ENCODE measurements at places on chromosomes 7 and 10. TPM values are rescaled to one million over a fixed set of nuclear protein-coding genes. Genes with fewer than 3 reads are reported as not detected.

Gene WNT8B
- 3.8 TPM for total RNA-seq

- no peak for DNase-seq
- no peaks in the 10 kb centered on the region for H3K27me3 ChIP-seq
- peaks cover 16% of the 10 kb centered on the region for H3K4me1 ChIP-seq
- H3K4me3 ChIP-seq, result no peak overlapping the region
- no peak overlapping the region for H3K27ac ChIP-seq
- no peaks in the 10 kb centered on the region for H3K36me3 ChIP-seq
These were observed 6.5 kb downstream of the FKBP14 start for GRCh38 chr7:30019960-30020359.

Gene ZNF365
- total RNA-seq, result 1.1 TPM

- peaks cover 25% of the 10 kb centered on the region for H3K36me3 ChIP-seq
- H3K4me1 ChIP-seq, result peaks cover 29% of the 10 kb centered on the region
- peaks cover 2% of the 10 kb centered on the region for H3K27me3 ChIP-seq
- DNase-seq, result no peak
These were observed 1.7 kb downstream of the SCRN1 start for GRCh38 chr7:29987811-29988317.
